ENCODE measurements at places on chromosomes 7 and 10.
A peak's percentile ranks its signal among the peaks of the same experiment; 100 is the strongest.

GRCh38 chr10:130040817-130041330 is 69.8 kb downstream of the C10orf143 start:
- no peak for DNase-seq

GRCh38 chr7:80895056-80895455 is 23.8 kb downstream of the SEMA3C start:
- no peak for DNase-seq

DNA sequence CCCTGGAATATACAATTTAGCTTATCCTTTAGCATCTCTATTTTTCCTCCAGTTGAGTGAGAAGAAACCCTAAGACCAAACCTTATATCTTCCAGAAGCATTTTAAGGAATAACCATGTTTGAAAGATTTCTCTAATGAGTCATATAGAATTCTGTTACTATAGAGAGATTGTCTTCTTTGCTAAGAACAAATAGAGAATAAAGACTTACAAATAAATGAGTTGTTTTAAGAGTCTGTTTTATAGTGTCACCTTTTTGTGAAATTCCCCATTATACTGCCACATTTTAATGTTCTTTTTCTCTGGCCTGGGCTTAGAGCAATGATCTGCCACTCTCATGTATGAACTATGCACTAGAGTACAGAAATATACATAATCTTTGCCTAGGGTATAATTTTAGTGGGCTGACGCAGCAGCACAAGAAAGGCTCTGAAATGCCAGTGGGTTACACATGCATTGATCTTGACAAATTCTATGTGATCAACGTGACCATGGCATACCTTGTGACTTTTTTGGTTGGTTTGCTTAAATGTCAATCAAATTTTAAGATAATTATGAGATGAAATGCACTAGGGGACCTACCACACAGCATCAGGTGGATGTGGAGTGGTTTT is 145.1 kb upstream of the MKLN1 start:
- no peak for DNase-seq

DNA sequence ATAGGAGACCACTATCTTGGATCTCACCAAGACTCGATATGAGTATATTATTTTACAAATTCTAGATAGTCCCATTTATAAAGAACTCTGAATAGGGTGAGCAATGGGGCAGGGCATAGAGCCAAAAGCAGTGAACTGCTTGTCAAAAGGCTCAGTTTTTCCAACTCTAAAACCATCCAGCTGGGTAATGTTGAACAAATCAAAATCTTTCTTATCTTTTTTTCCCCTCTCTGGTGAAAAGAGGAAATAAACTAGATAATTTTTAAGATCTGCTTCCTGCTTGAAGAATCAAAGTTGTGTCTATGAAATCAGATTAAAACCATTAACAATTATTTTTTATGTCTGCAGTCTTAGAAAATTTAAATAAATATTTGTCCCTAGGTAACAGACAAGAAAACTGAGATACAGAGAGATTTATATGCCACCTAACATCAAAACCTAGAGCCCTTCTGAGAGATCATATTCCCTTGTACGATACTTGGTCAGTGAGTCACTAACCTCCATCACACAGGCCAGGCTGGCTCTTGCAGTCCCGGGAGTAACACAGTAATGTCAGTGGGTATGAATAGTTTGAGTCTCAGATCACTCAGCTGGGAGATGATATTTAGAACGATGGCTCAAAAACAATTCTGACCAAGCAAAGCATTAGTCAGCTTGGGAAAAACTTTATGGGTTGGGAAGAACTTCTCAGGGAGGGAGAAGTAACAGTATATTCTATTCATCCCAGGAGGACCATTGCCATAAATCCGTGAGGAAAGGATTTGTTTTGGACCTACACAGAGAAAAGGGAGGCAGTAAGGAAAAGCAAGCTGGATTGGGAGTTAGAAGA is 178.8 kb downstream of the REEP3 start:
- DNase-seq: no peak

GRCh38 chr10:102231357-102232318 is 5.5 kb downstream of the ELOVL3 start:
- no peak for DNase-seq

DNA sequence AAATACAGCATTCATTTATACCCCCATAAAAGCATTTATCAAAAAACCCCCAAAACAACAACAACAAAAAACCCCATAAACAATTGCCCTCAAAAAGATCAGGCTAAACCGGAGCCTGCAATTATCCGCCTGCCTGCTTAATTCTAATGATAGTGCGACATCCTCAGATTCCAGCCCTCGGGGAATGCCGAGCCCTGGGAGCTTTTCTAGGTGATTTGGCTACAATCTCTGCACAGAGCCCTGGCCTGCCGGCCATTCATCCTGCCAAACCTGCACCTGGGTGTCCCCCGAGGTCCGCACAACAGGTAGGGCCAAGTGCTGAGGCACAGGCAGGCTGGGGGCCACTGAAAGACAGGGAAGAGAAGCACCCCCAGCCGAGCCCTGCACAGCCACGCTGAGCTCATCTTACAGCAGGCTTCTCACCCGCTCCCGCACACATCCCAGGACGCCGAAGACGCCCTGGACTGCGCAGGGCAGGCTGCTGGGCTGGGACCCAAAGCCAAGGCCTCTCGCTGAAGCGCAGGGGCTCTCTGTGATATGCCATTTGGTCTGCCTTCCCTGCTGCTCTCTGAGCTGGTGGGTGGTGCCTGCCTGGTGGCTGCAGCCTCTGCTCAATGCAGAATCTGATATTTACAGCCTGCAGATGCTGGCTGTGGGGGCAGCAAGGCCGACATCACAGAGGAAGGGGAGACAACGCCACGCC is 57.5 kb downstream of the CAMK2B start:
- DNase-seq: no peak

- DNase-seq: no peak
Observed at GRCh38 chr10:14039968-14040668, 290.6 kb downstream of the FRMD4A start.

GRCh38 chr10:25492680-25493079 is 317.9 kb downstream of the GPR158 start:
- DNase-seq: no peak

- no peak for DNase-seq
Observed at GRCh38 chr7:158816995-158817394, 12.3 kb downstream of the ESYT2 start.

GRCh38 chr7:9453521-9453920 is 1020.1 kb downstream of the NXPH1 start:
- no peak for DNase-seq

- no peak for DNase-seq
Observed at GRCh38 chr7:158827411-158828132, 1.7 kb downstream of the ESYT2 start.

GRCh38 chr7:157309988-157310668 is 26.7 kb upstream of the DNAJB6 start:
- peak; percentile 15 for DNase-seq

DNA sequence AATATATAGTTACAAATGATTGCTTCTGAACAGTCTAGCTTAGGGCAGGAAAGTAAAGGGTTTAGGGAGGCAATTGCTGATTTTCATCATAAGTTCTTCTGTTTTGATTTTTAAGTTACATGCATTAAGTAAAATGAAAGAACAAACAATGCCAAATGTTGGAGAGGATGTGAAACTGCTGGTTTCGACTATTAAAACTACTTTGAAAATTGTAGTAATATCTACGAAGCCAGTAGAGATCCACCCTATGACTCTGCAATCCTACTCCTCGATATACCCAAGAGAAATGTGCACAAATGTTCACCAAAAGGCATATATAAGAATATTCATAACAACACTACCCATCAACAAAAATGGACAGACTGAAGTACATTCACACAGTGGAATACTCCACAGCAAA is 24.3 kb downstream of the PDZD8 start:
- no peak for DNase-seq

- no peak for DNase-seq
Observed at GRCh38 chr7:49396229-49396628, 377.2 kb upstream of the VWC2 start.

- DNase-seq: no peak
Observed at GRCh38 chr10:92126100-92126650, 164.7 kb downstream of the CPEB3 start.

DNA sequence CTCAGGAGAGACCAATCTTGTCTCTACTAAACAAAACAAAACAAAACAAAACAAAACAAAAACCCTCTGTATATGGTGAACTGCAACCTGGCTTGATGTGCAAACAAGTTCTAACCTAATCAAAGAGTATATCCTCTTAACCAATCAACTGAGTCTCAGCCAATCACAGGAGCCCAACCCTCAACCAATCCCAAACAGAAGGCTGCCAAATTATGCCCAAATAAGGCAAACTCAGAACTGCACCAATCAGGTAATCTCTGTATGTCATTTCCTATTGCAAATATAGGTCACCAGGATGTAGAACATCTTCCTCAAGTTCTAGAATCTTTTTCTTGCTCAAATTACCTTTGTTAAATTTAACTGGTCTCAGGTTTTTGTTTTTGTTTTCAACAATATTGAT is 5.2 kb downstream of the FAM133B start:
- DNase-seq: no peak

DNA sequence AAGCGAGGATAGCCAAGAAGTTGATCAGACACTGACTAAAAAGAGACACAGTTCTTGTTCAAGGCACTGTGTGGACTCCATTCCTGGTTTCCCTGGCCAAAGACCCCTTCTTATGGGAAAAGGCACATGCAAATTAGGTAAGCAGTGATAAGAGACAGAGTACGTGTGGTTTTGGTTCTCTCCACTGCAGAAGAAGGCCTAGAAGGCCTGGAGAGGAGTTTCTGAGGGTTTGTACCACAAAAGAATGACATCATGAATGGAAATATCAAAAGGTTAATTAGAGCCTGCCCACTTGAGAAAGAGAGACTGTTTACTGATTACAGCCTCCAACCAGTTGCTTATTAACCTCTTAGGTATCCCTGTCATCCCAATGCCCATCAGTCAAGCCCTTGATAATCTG is 137.5 kb downstream of the ZNF365 start:
- DNase-seq: no peak

GRCh38 chr7:672891-673290 is 53.6 kb upstream of the DNAAF5 start:
- DNase-seq: no peak

DNA sequence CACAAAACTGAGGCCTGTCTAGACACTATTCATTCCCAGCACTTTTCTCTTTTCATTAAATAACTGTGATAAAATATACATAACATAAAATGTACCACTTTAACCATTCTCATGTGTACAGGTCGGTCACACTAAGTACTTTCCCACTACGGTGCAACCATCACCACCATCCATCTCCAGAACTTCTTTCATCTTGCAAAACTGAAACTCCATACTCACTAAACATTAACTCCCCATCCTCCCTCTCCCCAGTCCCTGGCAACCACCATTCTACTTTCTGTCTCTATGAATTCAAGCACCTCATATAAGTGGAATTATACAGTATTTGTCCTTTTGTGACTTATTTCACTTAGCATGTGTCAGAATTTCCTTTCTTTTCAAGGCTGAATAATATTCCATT is 53.0 kb downstream of the ARHGAP12 start:
- no peak for DNase-seq

- no peak for DNase-seq
Observed at GRCh38 chr7:116390363-116390762, 109.2 kb upstream of the CAV2 start.

GRCh38 chr10:13659887-13660550 is 73.3 kb downstream of the PRPF18 start:
- DNase-seq: peak; percentile 39

DNA sequence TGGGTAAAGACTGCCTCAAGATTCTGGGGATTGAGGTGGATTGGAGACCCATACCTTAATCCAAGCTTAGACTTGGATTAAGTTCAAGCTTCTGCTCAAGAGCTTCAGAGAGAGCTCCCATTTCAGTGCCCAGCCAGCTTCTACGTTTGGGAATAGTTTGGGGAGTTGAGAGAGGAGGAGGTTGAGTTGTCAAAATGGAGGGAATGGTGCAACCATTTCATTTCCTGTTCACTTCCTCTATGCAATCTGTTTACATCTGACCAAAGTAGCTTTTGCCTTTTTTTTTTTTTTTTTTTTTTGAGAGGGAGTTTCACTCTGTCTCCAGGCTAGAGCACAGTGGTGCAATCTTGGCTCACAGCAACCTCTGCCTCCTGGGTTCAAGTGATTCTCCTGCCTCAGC is 65.8 kb downstream of the ENTPD1 start:
- DNase-seq: no peak

GRCh38 chr7:94907026-94907810 is at the start of gene PPP1R9A:
PPP1R9A (plus strand) TSS chr7:94907594; CDS start chr7:94910114, 2,520 bp downstream.
- peak; percentile 12 for DNase-seq

GRCh38 chr7:106517508-106517907 is 143.4 kb downstream of the CCDC71L start:
- no peak for DNase-seq

- DNase-seq: no peak
Observed at GRCh38 chr10:79052291-79053080, 16.3 kb upstream of the ZMIZ1 start.

- no peak for DNase-seq
Observed at GRCh38 chr10:35579726-35580422, 25.3 kb upstream of the GJD4 start.

DNA sequence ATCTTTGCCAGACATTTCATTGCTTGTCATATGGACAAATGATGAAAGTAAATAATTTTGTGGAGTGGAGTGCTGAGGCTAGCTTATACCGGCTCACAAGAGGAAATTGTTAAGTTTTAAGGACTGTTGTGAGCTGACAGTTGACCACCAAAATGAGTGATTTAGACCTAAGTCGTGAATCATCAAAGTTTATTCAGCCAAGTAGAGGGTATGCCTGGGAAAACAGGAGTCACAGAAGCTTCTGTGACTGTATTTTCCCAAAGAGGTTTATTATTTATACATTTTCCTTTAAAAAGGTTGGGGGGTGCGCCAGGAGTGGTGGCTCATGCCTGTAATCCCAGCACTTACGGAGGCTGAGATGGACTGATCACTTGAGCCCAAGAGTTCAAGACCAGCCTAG is 21.8 kb downstream of the MRPS24 start:
- DNase-seq: no peak

DNA sequence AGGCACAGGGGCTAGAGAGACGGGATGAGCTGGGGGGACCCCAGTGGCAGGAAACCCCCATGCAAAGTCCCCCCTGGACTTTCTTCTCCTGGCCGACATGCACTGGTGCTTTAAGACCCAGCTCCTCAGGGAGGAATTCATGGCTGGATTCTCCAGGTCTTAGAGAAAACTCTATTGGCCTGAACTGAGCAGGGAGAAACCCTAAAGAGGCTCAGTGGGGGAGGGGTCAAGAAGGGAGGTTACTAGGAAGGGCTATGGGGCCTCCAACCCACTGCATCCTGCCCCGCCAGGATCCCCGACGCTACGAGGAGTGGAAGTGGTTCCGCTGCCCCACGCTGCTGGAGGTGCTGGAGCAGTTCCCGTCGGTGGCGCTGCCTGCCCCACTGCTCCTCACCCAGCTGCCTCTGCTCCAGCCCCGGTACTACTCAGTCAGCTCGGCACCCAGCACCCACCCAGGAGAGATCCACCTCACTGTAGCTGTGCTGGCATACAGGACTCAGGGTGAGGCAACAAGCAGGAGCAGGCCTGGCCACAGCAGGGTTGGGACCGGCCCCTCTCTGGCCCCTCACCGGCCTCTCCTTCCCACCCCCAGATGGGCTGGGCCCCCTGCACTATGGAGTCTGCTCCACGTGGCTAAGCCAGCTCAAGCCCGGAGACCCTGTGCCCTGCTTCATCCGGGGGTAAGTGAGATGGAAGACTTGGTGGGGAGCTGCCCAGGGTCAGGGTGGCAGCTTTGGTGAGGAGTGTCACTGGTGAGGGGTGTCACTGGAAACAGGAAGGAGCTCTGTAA is 13.8 kb downstream of the ATG9B start:
- no peak for DNase-seq

- no peak for DNase-seq
Observed at GRCh38 chr7:9962742-9963141, 1010.9 kb upstream of the PHF14 start.

Measured in substantia nigra (tissue), 51 donors.